Right atrium auricular region (tissue), 2 donors: ENCODE measurements at places on chromosomes 4 and X. TPM values are rescaled to one million over a fixed set of nuclear protein-coding genes. Genes with fewer than 3 reads are reported as not detected.
A peak's percentile ranks its signal among the peaks of the same experiment; 100 is the strongest.

The CD40LG gene
- total RNA-seq = 0.16 TPM

The GAGE1 gene
- not detected for total RNA-seq

The CCDC160 gene
- total RNA-seq = not detected

The ADAMTS3 gene
- total RNA-seq = 2.8 TPM

The AFF1 gene
- 73.5 TPM for total RNA-seq

The SGMS2 gene
- 73.6 TPM for total RNA-seq

The CHRDL1 gene
- 10.4 TPM for total RNA-seq

The KLHL2 gene
- total RNA-seq = 7.6 TPM

The PASD1 gene
- not detected for total RNA-seq

The GPR173 gene
- 2.4 TPM for total RNA-seq

The NXF2 gene
- total RNA-seq = not detected

DNA sequence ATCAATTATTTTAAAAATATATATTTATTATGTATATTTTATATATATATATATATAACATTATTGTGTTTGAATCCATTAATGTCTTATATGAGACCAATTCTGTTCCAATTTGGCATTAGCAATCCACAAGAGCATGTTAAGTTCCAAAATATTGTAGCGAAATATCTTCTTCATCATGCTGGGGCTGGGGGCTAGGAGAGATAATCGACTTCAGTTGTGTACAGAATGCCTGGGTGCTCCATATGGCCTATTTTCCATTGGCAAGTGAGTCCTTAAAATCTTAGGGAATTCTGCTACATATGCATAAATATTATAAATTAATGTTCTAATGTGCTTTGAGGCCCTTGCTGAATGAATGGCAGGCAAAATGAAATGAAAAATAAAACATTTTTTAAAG lies 117.7 kb downstream of the PCDH7 start:
- no peaks in the 10 kb centered on the region for H3K27me3 ChIP-seq
- no peak overlapping the region for H3K4me3 ChIP-seq
- H3K4me1 ChIP-seq = no peaks in the 10 kb centered on the region
- H3K27ac ChIP-seq = no peak overlapping the region
- no peaks in the 10 kb centered on the region for H3K36me3 ChIP-seq

GRCh38 chr4:25500626-25501316 lies 123.7 kb downstream of the ANAPC4 start:
- no peaks in the 10 kb centered on the region for H3K27me3 ChIP-seq
- H3K36me3 ChIP-seq = no peaks in the 10 kb centered on the region
- no peaks in the 10 kb centered on the region for H3K4me1 ChIP-seq

DNA sequence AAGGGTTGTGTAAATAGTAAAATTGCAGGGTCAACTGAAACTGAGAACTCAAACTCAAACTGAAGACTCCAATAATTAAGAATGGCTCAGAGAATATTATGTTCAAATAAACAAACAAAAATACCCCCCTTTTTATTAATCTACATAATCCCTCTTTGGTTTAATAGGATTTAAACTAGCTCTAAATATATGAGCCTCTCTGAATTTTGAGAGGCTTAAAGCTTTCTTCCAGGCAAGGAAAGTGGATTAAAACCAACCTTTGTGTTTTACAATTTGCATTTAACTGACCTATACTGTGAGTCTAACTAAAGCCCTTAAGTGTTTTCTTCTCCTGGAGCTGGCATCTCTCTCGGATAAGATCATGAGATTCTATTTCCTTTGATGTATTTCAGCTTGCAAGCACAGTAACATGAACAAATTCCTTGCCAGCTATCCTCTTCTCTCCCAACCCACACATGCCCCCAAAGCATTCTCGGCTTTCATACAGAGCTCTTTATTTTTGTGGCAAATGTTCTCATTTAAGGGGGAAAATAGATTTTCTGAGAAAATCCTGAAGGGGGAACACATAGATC lies 1310.8 kb upstream of the AGA start:
- no peak overlapping the region for H3K27ac ChIP-seq
- H3K36me3 ChIP-seq = no peaks in the 10 kb centered on the region
- no peaks in the 10 kb centered on the region for H3K27me3 ChIP-seq
- H3K4me3 ChIP-seq = no peak overlapping the region
- DNase-seq = no peak
- no peaks in the 10 kb centered on the region for H3K4me1 ChIP-seq

DNA sequence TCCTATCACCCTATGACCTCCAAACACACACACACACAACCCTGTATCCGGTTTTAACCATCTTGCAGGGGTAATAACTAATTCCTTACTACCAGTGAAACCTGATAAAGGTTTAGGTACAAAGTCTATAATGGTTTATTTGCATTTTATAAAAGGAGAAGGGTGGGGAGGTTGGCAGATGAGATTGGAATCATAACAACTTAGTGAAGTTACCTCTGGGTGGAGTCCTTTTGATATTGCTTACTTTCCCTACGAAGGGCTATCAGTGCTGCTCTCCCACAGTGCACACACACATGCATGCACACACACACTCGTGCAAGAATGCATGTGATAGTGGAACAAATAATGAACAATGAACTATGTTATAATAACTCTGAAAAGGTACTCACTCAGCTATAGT lies 56.1 kb downstream of the CCSER1 start:
- H3K4me3 ChIP-seq = no peak overlapping the region
- no peaks in the 10 kb centered on the region for H3K27me3 ChIP-seq
- DNase-seq = no peak
- no peaks in the 10 kb centered on the region for H3K36me3 ChIP-seq

GRCh38 chr4:15930314-15930713 lies 8.2 kb downstream of the FGFBP1 start:
- no peaks in the 10 kb centered on the region for H3K27me3 ChIP-seq
- no peaks in the 10 kb centered on the region for H3K4me1 ChIP-seq
- no peak for DNase-seq

GRCh38 chr4:45036677-45037076 lies 310.3 kb upstream of the GNPDA2 start:
- no peaks in the 10 kb centered on the region for H3K4me1 ChIP-seq
- H3K4me3 ChIP-seq = no peak overlapping the region
- no peak overlapping the region for H3K27ac ChIP-seq
- no peaks in the 10 kb centered on the region for H3K27me3 ChIP-seq
- no peaks in the 10 kb centered on the region for H3K36me3 ChIP-seq

DNA sequence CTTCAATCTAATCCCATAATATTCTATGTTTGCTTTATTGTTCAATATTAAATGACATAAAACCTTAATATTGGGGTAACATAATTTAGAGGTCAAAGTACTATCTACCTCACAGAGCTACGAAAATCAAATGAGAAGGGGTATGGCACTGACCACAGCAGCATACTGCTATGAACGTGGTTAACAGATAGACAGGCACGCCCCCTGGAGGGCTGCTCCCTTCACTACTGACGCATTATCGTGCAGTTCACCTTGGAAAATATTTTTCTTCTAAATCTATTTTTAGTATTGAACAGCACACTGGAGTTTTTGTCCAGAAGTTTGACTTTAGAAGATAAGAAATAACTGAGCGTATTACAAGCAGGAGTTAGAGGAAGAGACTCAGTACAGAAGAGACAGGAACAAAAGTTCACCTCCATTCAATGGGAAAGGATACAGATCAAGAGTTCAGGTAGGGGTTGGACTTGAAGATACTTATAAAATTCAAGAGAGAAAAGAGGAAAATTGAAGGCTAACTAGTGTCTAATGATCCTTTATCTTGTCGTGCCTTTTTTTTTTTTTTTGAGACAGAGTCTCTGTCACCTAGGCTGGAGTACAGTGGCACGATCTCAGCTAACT lies 22.7 kb downstream of the MAP9 start:
- no peaks in the 10 kb centered on the region for H3K36me3 ChIP-seq
- no peak for DNase-seq
- H3K27ac ChIP-seq = no peak overlapping the region
- no peaks in the 10 kb centered on the region for H3K4me1 ChIP-seq
- no peak overlapping the region for H3K4me3 ChIP-seq

DNA sequence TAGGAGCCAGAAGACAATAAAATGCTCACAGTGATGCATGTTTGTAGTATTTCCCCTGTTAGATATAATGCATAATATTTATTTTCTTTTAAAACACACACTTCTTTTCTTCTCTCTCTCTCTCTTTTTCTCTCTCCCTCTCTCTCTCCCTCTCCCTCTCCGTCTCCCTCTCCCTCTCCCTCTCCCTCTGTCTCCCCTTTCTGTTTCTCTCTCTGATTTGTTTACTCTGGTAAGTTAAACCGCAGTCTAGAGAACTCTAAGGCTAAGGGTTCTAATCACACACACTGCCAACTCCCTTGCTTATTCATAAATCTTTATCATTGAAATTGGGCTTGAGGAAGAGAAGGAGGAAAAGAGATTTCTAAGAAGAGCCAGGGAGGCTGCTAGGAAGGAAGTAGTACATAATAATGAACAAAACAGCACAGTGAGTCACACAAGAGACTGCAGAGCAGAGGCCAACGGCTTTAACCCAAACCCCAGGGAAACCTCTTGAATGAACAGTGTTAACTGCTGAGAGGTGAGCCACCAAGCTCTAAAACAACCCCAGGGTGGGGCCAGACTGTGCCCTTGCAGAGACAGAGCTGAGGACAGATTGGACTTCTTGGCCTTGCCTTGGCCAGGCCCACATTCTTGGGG lies 9.1 kb upstream of the PHOX2B start:
- H3K4me3 ChIP-seq = no peak overlapping the region
- no peaks in the 10 kb centered on the region for H3K4me1 ChIP-seq
- no peaks in the 10 kb centered on the region for H3K36me3 ChIP-seq
- peaks cover under 1% of the 10 kb centered on the region for H3K27me3 ChIP-seq
- DNase-seq = no peak

- DNase-seq = peak; percentile 26
- no peak overlapping the region for H3K27ac ChIP-seq
- H3K4me3 ChIP-seq = no peak overlapping the region
- no peaks in the 10 kb centered on the region for H3K27me3 ChIP-seq
Measured at GRCh38 chr4:3367866-3368265, 73.9 kb upstream of the HGFAC start.

GRCh38 chr4:168758351-168758876 lies 251.6 kb downstream of the CBR4 start:
- H3K4me3 ChIP-seq = no peak overlapping the region
- no peak for DNase-seq
- no peak overlapping the region for H3K27ac ChIP-seq
- H3K4me1 ChIP-seq = no peaks in the 10 kb centered on the region
- H3K27me3 ChIP-seq = no peaks in the 10 kb centered on the region

DNA sequence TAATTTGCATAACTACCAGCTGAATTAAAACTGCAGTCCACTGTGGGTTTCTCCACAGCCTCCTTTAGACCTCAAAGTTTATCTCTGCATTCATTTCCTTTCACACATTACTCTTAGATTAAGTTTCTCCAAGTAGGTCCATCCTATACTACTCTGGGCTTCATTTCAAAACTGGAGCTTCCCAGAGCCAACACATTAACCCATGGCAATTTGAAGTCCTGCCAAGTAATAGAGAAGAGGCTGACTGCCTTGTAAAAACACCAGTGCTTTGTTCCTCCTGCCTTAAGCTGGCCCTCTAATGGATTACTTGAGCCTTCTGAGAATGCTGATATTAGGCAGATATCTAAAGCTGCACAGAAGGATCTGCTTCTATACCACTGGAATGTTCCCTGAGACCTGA lies 997.2 kb upstream of the SLIT2 start:
- no peak for DNase-seq
- no peaks in the 10 kb centered on the region for H3K36me3 ChIP-seq
- no peaks in the 10 kb centered on the region for H3K27me3 ChIP-seq

GRCh38 chr4:187236209-187236890 lies 512.7 kb upstream of the FAT1 start:
- H3K27ac ChIP-seq = no peak overlapping the region
- no peak overlapping the region for H3K4me3 ChIP-seq
- no peaks in the 10 kb centered on the region for H3K36me3 ChIP-seq
- DNase-seq = no peak
- H3K27me3 ChIP-seq = no peaks in the 10 kb centered on the region

DNA sequence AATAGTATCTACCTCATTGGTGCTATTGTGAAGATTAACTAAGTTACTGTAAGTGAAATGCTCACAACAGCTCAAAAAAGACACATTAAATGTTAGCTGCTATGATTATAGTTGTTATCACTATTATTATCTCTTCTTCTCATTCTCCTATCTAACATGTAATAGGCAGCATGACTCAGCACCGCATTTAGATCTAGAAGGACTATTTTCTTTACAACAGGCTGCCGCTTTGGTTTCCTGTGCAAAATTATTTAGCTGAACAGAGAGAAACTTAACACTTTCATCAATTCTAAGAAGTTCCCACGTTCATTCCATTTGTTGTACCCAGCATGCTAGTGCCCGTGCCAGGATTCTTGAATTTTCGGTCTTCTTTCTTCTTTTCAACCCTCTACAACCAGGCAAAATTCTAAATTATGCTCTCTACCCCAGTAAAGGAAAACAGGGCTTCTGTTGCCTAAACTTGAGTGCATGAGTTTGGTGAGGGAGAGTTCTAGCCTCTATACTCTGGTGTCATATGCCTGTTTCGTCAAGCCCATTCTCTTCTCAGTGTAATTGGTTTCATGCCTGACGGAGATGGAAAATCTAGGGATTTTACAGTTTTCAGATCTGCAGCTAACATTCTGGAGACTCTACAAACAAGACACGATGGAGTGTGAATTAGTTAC lies 378.9 kb downstream of the PPP1R2C start:
- no peaks in the 10 kb centered on the region for H3K27me3 ChIP-seq
- no peaks in the 10 kb centered on the region for H3K4me1 ChIP-seq
- no peak for DNase-seq
- no peak overlapping the region for H3K4me3 ChIP-seq
- no peaks in the 10 kb centered on the region for H3K36me3 ChIP-seq

- DNase-seq = no peak
- no peak overlapping the region for H3K27ac ChIP-seq
- no peaks in the 10 kb centered on the region for H3K36me3 ChIP-seq
- H3K4me3 ChIP-seq = no peak overlapping the region
- H3K4me1 ChIP-seq = no peaks in the 10 kb centered on the region
Measured at GRCh38 chrX:46865281-46865680, 28.4 kb downstream of the RP2 start.

DNA sequence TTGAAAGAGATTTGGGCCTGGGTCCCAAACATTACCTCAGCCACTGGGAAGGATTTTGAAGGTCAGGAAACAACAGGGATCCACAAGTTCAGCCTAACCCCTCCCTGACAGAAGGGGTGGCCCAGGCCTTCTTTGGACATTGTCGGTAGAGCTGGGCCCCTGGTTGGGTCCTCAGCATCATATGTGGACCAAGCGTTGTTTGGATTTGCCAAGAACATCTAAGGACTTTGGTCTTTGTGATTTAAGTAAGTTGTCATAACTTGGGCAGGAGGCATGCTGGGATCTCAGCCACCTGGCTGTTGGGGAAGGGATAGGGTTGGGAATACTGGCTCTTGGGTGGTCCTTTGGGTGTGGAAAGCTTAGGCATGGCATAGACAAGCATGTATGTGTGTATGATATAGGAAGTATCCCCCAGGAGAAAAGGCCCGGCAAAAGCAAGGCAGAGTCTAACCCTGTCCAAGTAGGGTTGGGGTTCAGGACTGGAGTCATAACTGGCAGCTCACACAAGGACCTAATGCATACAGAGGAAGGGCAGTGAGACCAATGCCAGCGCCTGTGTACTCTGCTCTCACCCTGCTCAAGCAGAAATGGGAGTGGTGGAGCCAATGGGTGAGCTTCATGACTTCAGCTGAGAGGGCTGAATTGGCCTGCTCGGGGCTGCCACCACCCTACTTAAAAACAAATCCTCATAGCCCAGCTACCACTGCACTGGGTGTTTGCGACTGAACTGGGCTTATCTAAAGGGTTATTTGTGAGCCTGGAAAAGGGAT lies 102.8 kb downstream of the RTL5 start:
- peak; percentile 38 for DNase-seq
- H3K27me3 ChIP-seq = no peaks in the 10 kb centered on the region
- no peaks in the 10 kb centered on the region for H3K36me3 ChIP-seq
- H3K4me1 ChIP-seq = no peaks in the 10 kb centered on the region

- peaks cover 24% of the 10 kb centered on the region for H3K4me1 ChIP-seq
- H3K36me3 ChIP-seq = no peaks in the 10 kb centered on the region
- H3K27me3 ChIP-seq = no peaks in the 10 kb centered on the region
- no peak overlapping the region for H3K4me3 ChIP-seq
- DNase-seq = no peak
- H3K27ac ChIP-seq = no peak overlapping the region
Measured at GRCh38 chr4:128663325-128663724, 146.2 kb upstream of the JADE1 start.
